ENCODE measurements at places on chromosomes 2 and 18.

GRCh38 chr2:23685181-23685580 is 241.7 kb downstream of the ATAD2B start:
- no peak for DNase-seq

- no peak for DNase-seq
These were observed 219.9 kb downstream of the PIK3C3 start for GRCh38 chr18:42174909-42175308.

DNA sequence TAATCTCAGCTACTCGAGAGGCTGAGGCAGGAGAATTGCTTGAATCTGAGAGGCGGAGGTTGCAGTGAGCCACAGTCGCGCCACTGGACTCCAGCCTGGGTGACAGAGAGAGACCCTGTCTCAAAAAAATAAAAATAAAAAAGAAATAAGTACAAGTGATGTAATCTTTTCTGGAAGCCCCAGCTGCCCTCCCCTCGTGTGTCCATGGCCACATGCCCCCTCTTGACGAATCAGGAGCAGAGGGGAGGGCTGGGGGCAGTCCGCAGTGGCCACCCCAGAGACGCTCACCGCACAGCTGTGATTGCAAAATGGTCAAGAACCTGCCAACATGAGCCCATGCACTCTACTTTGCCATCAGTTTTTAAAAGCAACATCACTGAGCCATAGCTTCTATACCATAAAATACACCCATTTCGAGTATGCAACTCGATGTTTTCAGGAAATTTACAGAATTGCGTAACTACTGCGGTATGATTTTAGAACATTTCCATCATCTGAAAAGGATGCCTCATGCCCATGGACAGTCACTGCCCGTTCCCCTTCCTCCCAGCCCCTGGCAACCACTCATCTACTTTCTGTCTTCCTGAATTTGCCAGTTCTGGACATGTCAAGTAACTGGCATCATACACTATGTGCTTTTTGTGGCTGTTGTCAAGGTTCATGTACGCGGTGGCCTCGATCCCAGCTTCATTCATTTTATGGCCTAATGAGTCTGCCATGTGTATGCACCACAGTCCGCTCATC is 88.1 kb downstream of the NDUFA10 start:
- no peak for DNase-seq

GRCh38 chr2:205580212-205580987 is 101.9 kb upstream of the NRP2 start:
- no peak for DNase-seq

- no peak for DNase-seq
These were observed 32.1 kb downstream of the E2F6 start for GRCh38 chr2:11433822-11434221.

GRCh38 chr2:158004126-158004764 is 97.4 kb upstream of the UPP2 start:
- DNase-seq = no peak

GRCh38 chr2:10241641-10242430 is 60.9 kb upstream of the HPCAL1 start:
- DNase-seq = no peak

GRCh38 chr2:205511641-205512040 is 170.7 kb upstream of the NRP2 start:
- DNase-seq = no peak

- DNase-seq = no peak
These were observed 253.4 kb downstream of the CLIP4 start for GRCh38 chr2:29368659-29369040.

DNA sequence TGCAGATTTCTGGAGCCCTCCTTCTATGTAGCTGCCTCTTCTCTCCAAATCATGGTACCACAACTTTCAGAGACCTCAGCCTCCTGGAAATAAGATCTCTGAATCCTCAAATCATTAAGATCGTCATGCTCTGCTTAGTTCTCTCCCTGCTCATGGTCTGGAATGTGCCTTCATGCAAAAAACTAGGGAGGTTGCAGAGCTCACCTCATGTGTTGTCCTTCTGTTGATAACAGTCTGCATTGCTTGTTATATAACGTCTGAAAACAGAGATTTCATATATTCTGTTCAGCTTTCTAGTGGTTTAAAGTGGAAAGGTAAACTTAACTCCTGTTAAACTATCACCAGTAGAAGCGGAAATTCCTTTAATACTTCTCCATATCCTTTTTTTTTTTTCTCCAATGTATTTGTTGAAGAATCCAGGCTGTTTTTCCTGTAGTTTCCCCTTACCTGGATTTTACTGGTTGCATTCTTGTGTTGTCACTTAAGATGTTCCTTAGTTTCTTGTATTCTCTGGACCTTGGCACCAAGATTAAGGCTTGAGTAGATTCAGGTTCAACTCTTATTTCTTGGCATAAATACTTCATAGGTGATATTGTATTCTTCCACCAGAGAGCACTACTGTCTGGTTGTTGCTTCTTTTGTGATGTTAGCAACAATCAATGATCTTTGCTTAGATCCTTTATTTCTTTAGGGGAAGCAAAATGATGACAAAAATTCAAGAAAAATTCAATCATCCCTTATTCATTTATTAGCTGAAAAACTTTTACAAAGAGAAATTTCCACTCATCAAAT is 211.3 kb downstream of the LOXHD1 start:
- no peak for DNase-seq

- DNase-seq = no peak
These were observed 199.6 kb upstream of the HNMT start for GRCh38 chr2:137764646-137765045.

DNA sequence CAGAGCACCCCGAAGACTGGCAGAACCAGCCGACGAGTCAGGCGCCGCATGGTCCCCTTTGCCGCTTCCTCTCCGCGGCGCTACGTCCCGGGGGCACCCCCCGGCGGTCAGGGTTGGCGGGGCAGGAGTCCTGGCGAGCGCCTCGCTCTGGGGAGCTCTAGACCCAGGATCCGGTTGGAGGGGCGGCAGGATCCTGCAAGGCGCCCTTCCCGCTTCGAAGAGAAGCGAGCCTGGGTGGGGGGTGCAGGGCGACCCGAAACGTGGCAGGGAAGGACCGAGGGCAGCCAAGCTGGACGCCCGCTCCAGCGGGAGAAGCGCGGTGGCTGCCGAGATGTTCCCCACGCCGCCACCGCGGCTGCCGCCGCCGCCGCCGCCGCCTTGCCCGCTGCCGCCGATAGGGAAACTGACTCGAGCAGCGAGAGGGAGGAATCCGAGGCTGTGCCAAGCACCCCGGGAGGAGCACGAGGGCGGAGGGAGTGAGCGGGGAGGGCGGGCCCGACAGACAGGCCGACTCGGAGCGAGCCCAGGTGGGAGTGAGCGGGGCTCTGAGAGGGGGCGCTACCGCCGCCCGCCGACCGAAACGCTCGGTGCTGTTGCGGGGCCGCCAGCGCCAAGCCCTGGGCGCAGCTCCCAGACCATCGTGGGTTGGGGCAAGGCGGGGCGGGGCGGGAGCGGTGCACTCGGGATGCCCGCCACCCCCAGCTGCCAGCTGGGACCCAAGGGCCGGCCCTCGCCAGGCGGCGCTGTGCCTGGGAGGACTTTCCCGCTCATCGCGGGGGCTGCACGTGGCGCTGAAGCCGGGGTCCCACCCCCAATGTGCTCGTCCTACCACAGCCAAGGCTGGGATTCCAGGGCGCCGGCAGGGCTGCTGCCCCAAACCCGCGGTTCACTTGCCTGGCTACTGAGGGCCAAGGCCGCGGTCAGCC is at the start of gene GALNT14:
Gene GALNT14 (minus strand): TSS at position 404 of the 926 bp plus-strand sequence. CDS start 354 bp downstream, at position 50.
- peak; percentile 50 for DNase-seq

- no peak for DNase-seq
These were observed 8.1 kb upstream of the ERBB4 start for GRCh38 chr2:212546669-212547068.

DNA sequence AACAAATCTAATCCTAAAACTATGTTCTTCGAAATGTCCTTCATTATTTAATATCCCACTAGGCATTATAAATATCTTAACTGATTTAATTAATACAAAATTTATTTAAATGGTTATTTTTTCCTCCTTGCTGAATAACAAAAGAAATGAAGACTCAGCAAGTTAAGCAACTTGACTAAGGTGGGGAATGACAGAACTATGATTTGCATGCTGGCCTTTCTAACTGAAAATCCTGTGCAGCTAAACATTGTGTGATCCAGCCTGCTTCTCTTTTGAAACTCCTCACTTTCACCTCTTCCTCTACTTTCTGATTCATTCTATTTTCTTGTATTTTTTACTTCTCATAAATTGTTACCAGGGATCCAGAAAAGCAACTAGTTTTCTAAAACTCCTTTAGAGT is 132.0 kb downstream of the CALCRL start:
- no peak for DNase-seq

DNA sequence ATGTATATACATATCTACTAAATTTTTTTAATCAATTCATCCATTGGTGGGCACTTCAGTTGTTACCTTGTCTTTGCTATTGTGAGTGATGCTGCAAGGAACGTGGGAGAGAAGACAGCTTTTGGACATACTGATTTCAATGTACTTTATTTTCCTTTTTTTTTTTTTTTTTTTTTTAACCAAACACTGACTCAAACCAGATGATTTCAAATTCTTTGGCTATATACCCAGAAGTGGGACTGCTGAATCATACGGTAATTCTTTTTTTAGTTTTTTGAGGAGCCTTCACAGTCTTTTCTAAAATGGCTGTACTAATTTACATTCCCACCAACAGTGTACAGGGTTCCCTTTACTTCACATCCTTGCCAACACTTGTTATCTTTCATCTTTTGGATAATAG is 204.7 kb downstream of the INSIG2 start:
- DNase-seq = no peak

DNA sequence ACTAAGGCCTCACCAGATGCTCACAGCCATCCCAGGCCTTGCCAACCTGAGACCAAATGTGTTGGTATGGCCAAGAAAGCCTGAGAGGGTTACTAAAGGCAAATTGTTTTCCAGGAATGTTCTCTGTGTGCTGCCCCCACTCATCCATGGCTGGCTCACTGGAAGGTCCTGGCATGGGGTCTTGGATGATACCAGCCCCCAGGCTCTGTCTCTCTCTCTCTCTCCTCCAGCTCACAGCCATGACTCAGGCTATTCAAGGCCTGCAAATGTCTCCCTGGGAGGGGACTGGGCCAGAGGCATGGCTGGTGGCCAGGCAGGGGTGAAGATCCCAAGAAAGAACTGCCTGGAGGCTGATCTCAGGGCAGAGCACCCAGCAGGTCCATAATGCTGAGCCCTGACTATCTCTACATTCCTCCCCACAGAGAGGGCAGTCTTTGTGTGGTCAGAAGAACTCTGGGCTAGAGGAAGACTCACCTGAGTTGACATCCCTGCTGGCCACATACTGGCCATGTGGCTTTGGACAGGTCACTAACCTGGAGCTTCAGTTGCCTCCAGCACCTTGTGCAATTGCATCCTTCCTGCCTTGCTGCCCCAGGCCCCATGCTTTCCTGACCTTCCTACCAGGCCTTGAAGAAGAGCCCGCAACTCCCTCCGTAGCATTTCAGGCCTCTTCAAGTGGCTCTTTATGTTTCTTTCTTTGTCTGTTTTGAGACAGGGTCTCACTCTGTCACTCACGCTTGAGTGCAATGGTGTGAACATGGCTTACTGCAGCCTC is 150.4 kb downstream of the ZFP36L2 start:
- DNase-seq = no peak

DNA sequence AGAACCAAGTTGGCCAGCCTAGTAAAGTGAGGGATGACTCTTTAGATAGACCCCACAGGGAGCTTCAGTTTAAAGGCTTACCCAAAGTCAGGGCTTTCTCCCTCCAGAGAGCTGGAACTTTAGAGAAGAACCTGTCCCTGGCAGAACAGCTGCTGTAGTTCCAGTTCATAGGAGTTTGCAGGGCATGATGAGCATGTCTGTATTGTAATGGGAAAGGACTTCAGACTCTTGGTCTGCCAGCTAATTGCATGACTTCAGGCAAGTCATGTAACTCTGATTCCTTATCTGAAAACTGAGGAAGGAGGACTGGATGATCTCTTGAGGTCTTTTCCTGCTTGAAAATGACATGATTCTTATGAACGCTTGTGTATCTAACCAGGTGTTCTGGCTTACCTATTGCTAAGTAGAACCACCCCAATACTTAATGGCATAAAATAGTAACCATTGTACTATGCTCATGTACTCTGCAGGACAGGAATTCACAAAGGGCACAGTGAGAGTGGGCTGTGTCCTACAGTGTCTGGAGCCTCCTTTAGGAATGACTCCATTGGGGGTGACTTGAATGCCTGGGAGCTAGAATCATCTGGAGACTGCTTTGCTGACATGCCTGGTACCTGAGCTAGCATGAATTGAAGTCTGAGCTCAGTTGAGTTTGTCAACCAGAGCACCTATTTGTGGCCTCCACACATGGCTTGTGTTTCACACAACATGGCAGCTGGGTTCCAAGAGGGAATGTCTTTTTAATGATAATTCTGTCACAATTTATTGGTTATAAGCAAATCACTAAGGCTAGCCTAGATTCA is 18.9 kb downstream of the SP5 start:
- peak; percentile 87 for DNase-seq

Measured in large intestine (tissue), 12 donors.